ENCODE measurements at places on chromosomes 5 and 9.

GRCh38 chr5:32092938-32093812 lies 80.9 kb downstream of the GOLPH3 start:
- peak; percentile 43 for DNase-seq

GRCh38 chr9:134566196-134566847 lies 75.3 kb upstream of the COL5A1 start:
- no peak for DNase-seq

GRCh38 chr5:140600096-140600495 lies 32.9 kb downstream of the CD14 start:
- no peak for DNase-seq

DNA sequence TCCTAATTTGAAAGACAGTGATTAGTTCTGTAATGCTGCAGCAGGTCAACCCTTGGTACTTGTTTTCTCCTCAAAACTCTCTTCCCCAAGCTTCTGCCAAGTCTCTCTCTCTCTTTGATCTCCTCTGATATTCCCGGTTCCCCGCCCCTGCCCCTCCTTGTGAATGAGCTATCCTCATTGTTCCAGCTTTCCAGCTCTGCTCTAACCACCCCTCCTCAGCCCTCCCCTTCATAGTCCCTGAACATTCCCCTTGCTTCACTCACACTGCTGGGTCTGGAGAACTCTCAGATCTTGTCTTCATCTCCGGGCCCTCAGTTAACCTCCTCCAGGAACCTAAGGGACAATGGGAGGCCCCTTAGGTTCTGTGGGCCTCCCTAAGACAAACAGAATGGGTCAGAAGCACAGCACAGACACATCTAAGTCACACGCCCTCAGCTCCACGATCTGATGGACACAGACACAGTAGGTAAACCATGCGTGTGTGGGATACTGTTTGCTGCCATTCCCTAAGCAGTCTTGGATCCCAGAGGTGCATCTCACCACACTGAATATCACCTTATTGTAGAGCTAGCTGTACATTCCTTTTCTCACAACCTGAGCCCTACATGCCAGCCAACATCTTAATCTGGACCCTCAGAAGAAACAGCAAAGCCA lies 17.4 kb upstream of the LARP1 start:
- DNase-seq: no peak

DNA sequence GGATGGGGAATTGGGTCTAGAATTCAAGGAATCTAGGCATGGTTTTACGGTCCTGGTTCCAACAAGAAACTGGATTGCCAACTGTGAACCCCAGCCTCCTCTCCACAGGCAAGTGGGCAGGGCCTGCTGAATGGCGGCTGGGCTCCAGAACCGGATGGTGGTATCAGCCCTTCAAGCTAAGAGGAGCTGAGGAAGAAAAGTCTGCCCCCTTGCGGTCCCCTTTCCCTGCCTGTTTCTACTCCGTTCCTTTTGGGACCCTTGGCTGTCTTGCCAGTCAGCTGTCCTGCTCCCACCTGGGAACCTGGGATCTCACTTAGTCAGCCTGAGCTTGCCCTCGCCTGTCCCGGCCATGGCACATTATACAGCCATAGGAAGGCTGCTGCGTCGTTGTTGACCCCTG lies 234.4 kb upstream of the DAPK1 start:
- no peak for DNase-seq

Data from stimulated activated CD8-positive, alpha-beta memory T cell treated with anti-CD3 and anti-CD28 coated beads, Interleukin-12 subunit alpha, Interleukin-12 subunit beta, amount 100 ng/mL, for 1 hour (primary cell).